IPS DF 6.9 (cell line): ENCODE measurements at places on chromosomes 6 and 20.

DNA sequence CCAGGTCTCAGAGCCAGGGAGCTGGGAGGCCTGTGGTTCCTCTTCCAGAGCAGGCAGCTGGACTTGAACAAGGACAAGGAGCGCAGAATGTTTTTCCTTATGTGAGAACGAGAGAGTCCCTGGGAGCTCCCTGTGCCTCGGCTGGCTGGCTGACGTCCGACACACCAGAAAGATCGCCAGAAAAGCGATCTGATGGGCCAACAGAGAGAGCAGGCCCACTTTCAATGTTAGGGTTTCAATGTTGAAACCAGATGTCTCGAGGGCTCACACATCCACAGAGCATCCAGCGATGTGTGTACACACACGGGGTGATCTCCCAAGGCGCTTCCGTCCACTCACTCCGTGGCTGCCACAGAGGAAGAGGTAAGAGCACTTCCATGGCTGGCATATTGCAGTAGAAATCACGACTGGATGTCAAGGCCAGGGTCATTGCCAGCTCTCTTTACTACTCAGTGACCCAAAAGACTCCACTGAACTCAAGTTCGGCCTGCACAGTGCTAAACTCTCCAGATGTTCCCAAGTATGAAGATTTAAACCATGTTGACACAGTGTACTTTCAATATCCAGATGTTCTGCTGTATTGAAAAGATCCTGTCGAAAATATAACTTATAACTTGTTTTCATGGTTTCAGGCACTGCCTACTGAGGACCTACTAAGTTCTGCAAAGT is 70.8 kb upstream of the FOXC1 start:
- DNase-seq = no peak

DNA sequence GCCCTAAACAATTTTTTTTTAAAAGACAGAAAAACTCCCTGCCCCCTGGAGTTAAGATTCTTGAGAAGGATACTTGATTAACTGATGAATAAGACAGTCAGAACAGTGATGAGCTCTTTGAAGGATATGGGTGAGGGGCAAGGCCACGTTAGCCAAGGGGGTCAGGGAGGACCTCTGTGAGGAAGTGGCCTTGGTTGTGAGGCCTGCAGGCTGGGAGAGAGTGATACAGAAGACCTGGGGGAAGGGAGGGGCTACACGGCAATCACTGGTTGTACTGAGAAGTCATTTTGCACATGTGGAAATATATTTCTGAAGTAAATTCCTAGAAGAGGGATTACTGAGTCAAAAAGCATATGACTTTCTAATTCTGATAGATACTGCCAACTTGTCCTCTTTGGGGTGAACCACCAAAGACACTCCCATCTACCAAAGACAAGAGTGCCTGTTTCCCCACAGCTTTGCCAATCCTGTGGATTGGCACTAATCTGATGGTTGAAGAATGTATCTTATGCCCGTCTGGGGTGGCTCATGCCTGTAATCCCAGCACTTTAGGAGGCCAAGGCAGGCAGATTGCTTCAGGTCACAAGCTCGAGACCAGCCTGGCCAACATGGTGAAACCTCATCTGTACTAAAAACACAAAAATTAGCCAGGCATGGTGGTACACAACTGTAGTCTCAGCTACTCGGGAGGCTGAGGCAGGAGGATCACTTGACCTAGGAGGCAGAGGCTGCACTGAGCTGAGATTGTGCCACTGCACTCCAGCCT is 22.3 kb upstream of the BCAS4 start:
- DNase-seq = no peak

DNA sequence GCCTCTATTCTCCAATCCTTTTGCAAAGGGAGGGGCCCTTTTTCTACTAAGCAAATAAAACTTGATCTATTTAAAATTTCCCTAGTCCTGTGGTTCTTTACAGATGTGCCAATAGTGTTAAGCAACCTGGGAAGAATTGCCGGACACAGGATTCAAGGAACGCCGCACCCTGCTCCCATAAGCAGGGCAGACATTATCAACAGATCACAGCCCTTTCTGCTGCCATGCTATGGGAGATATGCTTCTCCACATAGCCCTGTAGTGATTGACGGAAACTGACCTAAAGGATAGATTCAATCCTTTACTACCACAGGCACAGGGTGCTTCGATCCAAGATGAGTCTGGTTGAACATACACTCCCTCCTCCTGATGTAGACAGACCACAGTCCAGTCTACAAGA is 118.4 kb upstream of the TRAF3IP2 start:
- DNase-seq = no peak

DNA sequence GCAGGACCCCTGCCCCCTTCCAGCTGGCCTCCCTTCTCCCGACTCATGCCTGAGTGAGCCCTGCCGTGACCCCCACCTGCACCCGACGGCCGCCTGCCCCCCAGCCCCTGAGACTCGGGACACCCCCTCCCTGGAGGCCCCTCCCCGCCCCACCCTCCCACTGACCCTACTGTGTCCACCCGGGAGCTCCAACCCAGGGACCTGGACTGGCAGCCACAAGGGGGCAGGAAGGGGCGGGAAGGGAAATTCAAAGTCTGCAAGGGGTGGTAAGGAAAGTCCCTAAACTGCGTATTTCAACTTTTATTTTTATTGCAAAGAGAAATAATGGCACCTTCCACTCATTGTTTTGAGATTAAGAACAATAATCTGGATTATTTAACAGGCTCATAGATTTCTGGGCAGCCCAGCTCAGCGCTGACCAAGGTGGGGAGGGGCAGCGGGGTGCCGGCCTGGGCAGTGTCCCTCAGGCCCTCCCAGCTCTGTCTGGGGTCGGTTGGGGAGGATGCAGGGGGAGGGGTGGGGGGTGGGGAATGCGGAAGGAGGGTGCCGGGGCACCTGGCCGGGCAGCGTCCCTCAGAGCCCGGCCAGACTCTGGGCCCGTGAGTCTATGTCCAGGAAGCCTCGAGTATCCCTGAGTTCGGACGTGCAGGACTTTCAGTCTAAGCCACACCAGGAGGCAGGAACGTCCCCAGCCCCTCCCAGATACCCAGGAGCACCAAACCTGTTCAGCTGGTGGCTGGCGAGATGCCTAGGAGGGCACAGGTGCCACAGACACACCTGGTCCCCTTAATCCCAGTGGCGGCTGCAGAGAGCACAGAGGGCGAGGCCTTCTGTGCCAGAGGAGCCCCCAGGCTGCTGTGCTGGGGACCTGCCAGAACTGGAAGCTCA is 1.3 kb upstream of the PTK6 start:
- no peak for DNase-seq

DNA sequence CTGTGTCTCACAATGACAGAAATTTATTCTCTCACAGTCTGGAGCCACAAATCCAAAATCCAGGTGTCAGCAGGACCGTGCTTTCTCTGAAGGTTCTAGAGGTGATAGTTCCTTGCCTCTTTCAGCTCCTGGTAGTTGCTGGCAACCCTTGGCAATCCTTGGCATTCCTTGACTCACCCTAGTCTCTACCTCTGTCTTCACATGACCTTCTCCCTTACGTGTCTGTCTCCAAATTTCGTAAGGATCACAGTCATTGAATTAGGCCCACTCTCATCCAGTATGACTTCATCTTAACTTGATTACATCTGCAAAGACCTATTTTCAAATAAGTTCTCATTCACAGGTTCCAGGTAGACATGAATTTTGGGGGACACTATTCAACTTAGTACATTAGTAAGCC is 143.1 kb downstream of the CEP57L1 start:
- no peak for DNase-seq

DNA sequence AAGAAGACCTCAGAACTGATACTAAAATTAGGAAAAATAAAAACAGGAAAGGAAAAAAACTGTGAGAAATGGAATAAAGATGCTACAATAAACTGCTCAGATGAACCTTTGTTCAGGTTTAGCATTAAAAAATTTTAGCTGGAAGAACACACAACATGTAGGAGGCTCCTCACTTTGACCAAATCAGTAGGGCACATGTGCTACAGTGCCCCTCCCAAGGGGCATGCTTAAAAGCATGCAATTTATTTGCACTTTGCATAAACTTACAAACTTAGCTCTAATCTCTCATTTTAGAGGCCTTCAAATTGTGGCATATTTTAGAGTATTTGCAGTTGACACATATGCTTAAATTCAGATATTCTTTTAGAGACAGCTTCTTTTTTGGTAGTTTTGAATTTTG is 570.2 kb downstream of the UTRN start:
- no peak for DNase-seq

GRCh38 chr6:156126535-156126934 is 650.6 kb upstream of the ARID1B start:
- no peak for DNase-seq

DNA sequence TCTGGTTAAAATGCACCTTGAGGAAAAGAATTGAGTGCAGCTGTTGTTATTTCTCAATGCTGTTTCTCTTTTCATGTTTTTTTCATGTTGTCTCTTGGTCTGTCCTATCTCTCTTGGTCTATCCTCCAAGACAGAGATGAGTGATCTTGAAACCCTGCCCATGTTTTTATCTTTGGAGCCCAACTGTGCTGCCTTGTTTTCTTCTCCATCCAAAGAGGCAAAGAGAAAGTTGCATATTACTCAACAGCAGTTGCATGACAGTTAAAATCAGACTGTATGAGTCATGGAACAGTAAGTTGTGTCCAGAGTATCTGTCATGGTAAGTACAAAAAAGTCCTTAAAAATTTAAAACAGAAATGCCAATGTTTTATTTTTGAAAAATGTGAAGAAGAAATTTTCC is 26.2 kb downstream of the BCAS1 start:
- no peak for DNase-seq

GRCh38 chr20:37697314-37697713 is 3.5 kb downstream of the CTNNBL1 start:
- no peak for DNase-seq

GRCh38 chr6:84093441-84094435 is 60.2 kb downstream of the MRAP2 start:
- DNase-seq = no peak

DNA sequence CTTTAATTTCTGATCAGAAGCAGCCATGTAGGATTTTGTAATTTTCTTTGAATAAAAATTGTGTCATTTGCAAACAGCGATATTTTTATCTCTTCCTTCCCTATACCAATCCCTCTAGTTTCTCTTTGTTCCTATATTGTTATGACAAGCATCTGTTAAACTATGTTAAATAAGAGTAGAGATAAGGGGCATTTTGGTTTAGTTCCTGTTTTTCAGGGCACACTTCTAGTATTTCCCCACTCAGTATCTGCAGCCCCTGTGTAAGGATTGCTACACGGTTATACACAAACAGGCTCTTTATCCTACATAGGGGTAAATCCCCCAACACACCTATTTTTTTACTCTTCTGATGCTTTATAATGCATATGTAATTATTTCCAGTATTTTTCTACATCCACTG is 42.1 kb downstream of the TRERF1 start:
- DNase-seq = no peak

GRCh38 chr6:446418-447366 is 55.1 kb downstream of the IRF4 start:
- no peak for DNase-seq

- peak; percentile 81 for DNase-seq
Measured at GRCh38 chr6:6676910-6677441, 88.5 kb downstream of the LY86 start.

GRCh38 chr6:170038251-170038650 is 252.6 kb downstream of the DLL1 start:
- DNase-seq = no peak

- DNase-seq = no peak
Measured at GRCh38 chr20:21670981-21671380, 34.5 kb upstream of the PAX1 start.

GRCh38 chr6:3784423-3784822 is 32.9 kb upstream of the PXDC1 start:
- no peak for DNase-seq
